Lung (tissue), 17 donors: ENCODE measurements at places on chromosomes 2 and 18.

- no peak for DNase-seq
Measured at GRCh38 chr2:149538138-149538833, 49.3 kb downstream of the MMADHC start.

DNA sequence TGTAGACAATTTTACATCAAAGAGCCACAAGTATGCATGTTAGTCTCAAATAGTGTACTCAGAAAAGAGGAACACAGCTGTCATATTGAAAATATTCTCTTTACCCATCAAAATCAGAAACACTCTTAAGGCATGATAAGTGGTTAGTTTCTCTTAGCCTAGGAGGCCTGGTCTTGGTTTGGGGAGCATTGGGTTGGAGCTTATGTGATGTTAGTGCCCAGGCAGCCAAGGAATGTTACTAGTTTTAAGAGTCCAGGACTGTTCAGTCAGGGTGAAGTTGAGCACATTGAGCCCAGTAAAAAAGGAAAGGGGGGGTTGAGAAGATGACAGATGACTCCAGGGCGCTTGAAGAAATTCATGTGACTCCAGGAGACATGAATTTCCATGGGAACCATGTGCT is 340.6 kb downstream of the HRH4 start:
- DNase-seq: no peak

DNA sequence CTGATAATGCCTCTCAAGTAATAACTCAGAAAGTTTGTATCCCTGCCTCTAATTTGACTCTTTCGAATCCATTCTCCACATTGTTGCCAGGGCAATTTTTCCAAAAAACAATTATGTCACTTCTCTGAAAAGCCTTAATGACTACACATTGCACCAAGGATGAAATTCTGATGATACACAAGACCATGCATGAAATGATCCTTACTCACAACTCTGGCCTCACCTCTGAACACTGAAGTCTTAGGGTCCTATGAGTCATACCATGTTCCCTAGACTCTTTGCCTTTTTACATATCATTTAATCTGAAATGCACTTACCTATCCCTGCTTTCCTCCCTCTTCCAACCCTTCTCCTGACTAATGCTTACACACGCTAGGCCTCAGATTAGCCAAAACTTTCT is 51.0 kb downstream of the WDPCP start:
- no peak for DNase-seq

DNA sequence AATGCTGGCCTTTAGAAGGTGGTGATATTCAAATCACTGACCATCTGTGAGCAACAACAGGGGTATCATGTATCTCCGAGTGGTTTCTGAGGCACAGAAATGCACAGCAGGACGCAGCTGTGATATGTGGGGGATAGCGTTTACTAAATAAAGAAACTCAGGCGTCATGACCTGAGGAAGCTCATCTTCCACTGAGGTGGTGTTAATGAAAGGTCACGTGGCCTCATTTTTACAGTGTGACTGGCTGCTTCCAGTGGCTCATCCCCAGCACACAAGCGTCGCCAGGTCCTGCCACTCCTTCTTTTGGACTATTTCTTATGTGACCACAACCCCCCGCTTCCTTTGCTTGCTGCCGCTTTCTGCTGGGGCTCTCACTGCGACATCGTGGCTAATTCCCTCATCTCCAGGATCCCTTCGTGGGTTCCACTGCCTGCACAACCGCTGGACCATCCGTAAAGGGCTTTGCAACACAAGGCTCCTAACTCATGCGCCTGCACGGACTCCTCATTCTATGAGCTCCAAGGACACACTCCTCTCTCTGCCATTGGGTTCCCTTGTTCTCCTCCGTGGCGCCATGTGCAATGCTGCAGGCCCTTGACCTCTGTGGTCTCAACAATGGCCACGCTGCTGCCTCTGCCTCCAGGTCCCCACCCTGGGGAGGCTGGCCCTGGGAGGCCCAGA is 109.3 kb downstream of the MBP start:
- no peak for DNase-seq

DNA sequence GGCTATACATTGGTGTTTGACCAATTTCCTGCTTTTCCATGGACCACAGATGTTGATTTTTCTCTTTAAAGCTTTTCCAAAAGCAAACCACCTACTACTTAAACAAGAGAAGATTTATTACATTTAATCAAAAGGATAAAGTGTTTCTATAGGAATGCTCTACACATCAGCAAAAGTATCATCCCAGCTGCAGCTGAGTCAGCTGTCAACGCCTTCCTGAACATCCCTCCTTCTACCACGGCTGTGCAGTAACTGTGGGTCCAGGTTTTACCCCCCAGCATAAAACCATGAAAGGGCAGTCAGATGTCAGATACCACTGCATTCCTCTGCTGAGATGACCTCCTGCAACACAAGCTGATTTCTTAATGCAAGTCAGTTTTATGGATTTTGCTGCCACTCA is 524.5 kb upstream of the MEX3C start:
- DNase-seq: no peak

- DNase-seq: no peak
Measured at GRCh38 chr2:53960476-53960875, 10.3 kb downstream of the PSME4 start.

DNA sequence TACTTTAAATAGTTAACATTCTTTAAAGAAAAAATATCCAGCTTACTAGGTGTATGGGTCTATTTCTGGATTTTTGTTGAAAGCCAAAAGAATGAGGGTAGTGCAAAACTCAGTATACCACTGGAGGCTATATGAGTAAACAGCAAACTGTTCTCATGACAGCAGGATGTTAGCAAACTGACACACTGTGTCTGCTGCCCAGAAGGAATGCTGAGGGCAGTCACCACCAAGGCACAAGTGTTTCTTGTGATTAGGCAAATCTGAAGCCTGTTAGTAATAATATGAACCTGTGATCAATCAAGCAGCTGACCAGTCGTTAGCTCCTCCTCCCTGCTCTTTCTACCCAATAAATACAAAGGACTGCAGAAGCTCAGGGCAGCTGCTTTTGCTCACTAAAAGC is 50.5 kb upstream of the SULT1C3 start:
- peak; percentile 3 for DNase-seq

DNA sequence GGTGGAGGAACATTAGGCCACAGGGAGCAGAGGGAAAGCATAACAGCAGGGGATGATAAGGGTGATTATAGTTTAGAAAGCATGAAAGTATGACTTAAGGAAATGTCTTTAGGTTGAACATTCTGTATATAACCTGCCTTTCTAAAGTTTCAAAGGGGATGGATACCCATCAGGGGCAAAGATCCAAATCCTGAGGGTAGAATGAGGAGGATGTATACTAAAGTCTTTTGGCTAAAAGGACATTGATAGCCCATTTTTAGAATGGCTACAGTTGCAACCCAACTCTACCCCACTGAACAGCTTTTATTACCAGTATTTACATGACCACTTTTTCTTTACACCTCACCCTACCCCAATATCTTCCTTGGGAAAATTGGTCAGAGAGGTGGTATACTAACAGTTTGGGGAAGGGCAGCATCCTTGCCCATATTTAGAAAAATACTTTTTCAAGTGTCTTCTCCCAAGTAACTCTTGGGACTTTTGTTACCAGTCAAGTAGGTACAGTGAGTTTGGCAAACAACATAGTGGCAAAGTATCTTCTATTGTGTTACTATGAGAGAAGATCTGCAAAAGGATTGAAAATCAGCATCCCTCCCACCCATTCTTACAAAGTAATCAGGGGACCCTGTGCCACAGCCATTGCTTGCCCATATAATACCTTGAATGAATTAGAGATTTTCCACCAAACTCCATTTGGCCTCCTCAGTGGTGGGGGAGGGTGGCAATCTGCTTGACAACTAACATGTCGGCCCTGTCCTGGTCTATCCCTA is 8.3 kb downstream of the MAT2A start:
- no peak for DNase-seq

DNA sequence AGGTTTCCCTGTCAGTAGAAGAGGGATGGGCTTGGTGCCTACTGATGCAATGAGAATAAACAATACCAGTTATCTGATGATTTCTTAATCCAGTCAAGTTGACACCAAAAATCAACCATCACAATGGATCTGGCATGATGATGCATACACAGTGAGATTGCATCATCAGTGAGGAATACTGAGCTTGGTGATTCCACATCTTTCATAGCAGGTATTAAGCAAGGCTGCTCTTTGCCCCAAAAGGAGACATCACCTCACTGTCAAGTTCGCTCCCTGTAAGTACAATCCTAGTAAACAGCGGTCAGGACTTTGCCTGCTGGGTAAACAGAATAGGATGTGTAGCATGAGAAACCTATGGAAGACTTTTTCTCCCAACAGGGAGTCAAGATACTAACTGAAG is 282.7 kb upstream of the CDH2 start:
- no peak for DNase-seq
